ENCODE measurements at places on chromosomes 13 and 19.

- DNase-seq = no peak
Observed at GRCh38 chr19:50721441-50722137, 1.6 kb upstream of the CLEC11A start.

DNA sequence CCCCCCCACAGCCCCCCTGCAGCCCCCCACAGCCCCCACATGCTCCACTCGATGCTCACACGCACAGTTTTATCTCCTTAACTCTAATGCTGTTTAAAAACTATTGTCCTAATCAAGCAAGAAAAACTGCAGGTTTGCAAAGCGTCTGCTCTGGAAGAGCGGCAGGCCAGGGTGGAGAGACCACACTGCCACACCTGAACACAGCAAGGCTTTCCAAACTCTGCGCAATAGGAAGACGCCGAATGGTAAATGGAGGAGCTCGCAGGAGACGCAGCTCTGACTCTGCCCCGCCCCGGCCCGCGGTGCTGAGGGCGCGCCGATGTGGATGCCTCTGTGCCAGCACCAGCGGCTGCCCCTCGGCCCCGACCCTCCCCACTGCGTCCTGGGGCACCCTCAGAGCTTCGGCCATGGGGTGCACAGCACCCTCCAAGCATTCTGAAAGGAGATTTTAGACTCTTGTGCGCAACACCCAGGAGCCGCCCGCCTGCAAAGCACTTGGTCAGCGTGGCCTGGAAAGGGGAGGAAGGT, 32.4 kb downstream of the RASA3 start:
- no peak for DNase-seq

- no peak for DNase-seq
Observed at GRCh38 chr19:10145031-10145430, 25.3 kb upstream of the EIF3G start.

GRCh38 chr13:28538932-28539331, 44.0 kb upstream of the FLT1 start:
- no peak for DNase-seq

GRCh38 chr13:59666504-59666903, 497.2 kb downstream of the DIAPH3 start:
- peak; percentile 18 for DNase-seq

DNA sequence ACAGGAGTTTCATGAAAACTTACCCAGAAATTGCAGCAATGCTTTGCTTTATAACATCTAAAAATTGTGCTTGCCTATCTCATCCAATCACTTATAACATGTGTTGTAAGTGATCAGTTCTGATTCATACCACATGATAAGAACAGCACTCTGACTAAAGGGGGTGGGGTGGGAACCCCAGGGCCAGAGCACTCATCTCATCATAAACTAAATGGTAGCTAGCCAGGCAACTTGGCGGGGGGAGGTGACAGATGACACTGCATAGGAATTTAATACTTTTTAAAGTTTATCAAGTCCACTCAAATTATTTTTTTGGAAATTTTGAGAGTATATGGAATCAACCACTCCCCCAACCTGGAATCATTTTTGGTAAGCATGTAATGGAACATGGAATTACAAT, 42.1 kb downstream of the FOXO1 start:
- no peak for DNase-seq

- DNase-seq = no peak
Observed at GRCh38 chr13:65857942-65858565, 1372.1 kb downstream of the PCDH9 start.

DNA sequence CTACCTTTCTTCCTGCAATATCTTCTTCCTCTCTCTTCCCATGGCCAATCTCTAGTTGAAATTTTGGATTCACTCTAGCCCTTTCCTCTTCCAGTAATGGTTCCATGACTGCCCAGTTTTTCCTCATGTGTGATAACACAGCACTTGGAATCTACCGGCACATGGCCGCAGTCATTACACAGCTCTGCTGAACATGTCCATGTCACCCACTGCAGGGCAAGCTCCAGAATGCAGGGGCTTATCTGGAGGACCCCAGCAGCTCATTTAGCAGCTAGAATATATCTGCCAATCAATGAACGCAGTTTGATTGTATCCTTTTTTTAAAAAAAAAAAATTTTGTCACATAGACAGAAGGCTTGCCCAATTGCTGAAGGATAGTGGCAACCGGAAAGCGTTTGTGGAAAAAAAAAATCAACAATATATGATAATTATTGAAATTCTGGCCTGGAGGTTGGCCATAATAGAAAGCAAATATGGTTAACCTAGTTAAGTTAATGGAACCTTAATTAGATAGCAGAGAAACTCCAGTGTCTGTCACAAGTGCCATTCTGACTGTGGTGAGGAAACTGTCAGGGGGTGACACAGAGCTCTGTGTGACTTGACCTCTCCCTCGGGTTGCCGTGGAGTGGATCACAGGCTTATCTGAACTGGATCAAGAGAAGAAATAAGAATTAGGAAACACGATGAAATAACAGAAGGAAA, 426.7 kb downstream of the LIG4 start:
- DNase-seq = no peak

GRCh38 chr19:45130236-45130635, 30.5 kb downstream of the NKPD1 start:
- DNase-seq = no peak

GRCh38 chr13:49569993-49570689, 15.2 kb downstream of the RCBTB1 start:
- no peak for DNase-seq

GRCh38 chr19:18500799-18501198, 21.1 kb downstream of the ELL start:
- no peak for DNase-seq

DNA sequence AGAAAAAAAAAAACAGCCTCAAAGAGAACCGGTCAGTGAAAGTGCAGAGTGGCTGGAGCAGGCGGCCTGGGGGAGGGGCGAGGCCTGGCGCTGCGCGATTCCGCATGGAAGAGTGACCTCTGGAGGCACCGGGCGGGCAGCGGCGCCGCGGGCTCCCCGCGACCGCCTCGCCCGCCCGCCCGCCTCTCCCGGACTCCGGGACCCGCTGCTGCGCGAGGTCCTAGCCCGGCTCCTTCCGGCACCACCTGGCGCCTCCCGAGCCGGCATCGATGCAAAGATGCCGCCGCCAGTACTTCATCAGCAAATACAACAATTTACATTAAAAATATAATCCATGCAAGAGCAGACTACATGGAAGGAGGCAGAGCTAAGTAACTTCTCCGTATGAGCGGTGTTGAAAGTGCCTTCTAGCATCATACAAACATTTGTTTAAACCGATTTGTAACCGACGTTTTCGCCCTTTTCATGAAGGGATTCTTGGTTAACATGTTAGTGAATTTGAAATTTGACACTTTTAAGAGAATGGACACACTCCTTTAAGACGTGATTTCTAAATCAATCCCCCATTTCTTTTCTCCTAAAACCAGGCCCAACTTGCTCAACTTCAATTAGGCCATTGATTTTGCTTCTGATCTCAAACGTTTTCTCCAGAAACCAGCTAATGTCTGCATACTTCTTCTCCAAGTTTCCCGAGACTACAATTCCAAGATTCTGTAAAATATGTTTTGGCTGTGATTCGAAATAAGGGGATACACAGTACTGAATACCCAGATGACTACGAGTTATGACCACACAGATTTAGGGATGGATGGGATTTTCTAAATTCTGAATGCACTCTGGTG, 2.1 kb downstream of the EFNB2 start:
- peak; percentile 86 for DNase-seq

GRCh38 chr19:31289976-31290375, 59.3 kb downstream of the TSHZ3 start:
- DNase-seq = no peak

- no peak for DNase-seq
Observed at GRCh38 chr13:109788372-109789111, 2.2 kb upstream of the IRS2 start.

DNA sequence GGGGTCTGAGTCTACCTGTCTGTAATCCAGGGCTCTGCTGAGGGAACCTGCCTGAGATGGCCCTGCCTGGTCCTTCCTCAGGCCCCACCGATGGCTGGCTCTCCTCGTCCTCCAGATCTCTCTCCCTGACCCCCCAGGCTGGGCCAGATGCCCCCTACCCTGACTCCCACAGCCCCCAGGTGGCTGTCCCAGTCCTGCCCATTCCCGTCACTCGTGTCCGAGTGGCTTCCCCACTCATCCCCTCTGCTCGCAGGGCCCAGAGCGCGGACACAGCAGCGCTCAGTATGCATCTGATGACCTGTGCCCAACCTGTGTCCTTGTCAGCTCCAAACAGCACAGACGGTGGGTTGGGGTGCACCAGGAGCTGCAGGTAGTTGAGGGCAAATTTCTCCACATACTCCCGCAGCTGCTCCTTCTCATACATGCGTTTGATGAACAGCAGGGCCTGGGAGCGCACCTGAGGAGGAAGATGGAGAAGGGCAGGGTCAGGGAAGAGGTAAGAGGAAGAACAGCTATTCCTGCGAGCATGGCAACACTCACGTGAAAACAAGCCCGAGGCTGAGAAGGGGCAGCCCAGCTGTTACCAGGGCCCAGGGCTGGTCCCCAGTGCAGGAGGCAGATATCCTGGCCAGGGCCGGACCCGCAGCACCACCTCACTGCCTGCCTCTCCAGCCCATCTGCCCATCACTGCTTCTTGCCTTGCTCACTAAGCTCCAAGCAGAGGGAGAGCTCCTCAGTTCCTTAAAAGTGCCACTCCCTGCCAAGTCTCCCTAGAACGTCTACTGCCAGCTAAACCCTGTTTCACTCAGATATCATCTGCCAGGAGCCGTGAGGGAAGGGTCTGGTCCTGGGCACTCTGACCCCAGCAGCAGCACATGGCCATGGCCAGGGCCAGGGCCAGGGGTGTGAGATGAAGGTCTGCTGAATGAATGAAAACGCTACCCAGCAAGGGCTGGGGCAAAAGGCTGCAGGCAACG, 11.1 kb upstream of the RSPH6A start:
- no peak for DNase-seq

GRCh38 chr19:21704320-21704719, 63.1 kb downstream of the ZNF100 start:
- DNase-seq = no peak

DNA sequence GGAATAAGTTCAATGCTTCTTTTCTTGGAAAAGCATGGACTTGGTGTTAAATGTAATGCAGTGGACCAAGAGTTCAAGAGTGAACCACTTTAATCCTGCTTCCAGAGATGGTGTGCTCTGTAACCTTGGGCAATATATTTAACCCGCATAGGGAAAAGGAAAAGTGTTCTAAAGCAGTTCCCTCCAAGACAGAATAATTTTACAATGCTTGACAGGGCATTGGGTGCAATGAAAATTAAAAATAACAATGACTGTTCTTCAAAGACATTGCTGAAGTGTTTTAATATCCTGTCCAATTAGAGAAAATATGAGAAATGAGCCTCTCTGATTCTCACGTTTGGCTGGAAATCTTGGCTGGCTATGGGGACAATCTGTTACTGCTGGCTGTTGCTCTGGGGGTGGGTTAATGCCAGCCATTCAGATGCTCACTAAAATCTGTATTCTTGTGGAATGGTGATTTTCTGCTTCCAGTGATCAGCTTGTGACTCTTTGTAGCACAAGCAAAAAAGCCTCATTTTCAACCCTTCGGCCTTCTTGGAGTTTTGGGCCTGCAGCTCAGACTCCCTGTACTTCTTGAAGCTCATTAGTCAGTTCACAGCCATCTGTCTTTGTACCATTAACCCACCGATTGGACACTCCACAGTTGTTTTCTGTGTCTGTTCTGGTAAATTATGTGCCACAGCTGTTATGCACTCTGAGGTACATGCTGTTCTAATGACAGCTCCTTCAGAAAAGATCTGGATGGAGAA, 310.6 kb downstream of the LMO7 start:
- DNase-seq = peak; percentile 44

DNA sequence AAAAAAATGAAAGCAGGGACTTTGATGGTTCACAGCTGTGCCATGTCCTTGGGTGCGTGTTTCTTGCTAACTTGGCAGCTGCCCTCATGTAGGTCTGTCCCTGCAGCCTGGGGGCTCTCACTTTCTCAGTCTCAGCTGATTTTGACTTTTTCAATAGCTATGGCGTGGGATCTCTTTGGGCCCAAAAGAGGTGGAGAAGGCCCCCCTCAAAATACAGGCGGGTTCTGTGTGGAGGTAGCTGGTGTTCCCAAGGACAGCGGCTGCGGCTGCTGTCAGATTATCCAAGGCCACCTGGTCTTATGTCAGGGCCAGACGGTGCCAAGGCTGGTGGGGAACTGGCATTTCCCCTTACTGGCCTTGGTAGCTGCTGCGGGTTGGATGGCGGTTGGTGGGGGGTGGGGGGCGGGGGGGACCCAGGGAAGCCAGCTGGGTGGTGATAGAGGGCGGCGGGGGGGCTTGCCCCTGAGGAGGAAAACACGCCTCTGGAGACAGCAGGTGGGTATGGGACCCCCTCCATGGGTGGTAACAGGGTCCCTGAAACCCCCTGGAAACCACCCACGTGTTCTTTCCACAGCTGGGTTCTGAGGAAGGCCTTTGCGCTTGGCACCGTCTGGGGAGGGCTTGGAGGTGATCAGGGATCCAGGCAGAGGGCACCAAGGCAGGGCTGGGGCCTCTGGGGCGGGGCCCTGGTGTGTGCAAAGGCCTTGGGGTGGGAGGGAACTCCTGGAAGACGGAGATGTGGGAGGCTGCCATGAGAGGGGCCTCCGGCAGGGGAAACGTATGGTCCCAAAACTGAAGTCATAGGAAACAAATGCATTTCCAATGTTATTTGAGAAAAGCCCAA, 4.1 kb downstream of the TIMM13 start:
- DNase-seq = peak; percentile 0

GRCh38 chr13:113532156-113532806, 41.8 kb upstream of the DCUN1D2 start:
- DNase-seq = peak; percentile 40

DNA sequence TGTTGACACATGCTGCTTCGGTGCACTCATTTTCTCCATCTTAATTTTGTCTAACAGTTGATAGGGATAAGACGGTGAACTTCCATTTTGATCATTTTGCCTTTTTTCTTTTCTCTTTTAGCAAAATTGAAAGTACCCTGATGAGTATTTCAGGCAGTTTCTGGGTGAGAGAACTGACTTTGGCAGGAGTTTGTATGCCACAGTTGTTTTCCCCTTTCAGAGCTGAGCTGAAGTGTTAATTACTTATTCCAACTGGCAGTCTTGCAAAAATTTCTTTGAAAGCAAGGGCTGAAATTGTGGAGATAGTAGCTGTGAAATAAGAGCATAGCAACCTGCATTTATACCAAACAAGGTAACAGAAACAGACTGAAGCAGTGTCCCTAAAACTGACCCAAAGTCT, 180.2 kb downstream of the SLITRK5 start:
- DNase-seq = peak; percentile 28

DNA sequence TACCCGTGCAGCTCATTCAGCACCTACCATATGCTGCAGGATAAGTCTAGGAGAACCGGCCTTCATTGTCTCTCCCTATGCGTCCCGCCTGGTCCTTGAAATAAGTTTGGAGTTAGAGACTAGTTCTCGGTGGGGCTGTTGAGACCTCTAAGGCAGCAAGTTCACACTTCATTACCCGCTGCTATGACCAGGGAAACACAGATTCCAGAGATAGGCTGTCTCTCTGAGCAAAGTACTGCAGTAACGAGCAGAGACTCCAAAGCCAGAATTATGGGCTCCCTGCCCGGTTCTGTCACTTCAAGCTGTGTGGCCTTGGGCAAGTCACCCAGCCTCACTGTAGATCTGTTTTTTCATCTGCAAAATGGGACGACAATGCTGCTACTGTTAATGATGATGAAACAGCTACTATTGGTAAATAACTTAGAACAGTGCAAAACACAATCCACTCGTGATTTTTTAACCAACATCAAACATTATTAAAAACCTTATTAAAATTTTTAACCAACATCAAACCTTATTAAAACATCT, 184.1 kb downstream of the USP12 start:
- no peak for DNase-seq

Data from Ammon's horn (tissue), 1 donor.